ENCODE measurements at places on chromosomes 2 and 18.

- no peak for DNase-seq
These were observed 183.5 kb downstream of the ZNF385B start for GRCh38 chr2:179677746-179678505.

GRCh38 chr2:181308766-181309515 is 148.2 kb upstream of the ITGA4 start:
- DNase-seq, result no peak

DNA sequence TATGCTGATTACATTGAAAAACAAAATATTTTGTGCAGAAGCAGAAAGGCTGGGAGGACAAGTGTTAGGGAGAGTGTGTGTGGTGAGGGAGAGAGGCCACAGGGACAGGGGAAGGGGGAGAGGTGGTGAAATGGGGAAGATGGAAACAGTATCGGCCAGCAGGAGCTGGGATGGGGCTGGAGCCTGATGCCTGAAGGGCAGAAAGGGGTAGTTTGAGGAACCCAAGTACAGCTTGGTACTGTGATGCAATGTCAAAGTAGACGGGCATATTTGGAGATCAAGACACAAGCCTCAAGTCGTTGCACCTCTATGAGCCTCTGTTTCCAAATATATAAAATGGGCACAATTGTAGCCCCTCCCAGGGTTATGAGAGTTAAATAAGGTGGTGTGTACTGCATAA is 152.1 kb downstream of the LPIN1 start:
- DNase-seq, result no peak

- no peak for DNase-seq
These were observed 70.3 kb downstream of the HAUS1 start for GRCh38 chr18:46174342-46175041.

GRCh38 chr2:119311371-119311770 is 55.3 kb downstream of the C2orf76 start:
- DNase-seq, result no peak

GRCh38 chr18:50573679-50574078 is 13.8 kb downstream of the MAPK4 start:
- DNase-seq, result no peak

GRCh38 chr2:239466755-239467271 is 66.0 kb upstream of the HDAC4 start:
- DNase-seq, result no peak

- no peak for DNase-seq
These were observed 24.6 kb upstream of the DNAH6 start for GRCh38 chr2:84491741-84492140.

GRCh38 chr2:162677476-162677875 is 161.1 kb downstream of the KCNH7 start:
- no peak for DNase-seq

Data from esophagus squamous epithelium (tissue), 5 donors.